CD4-positive, alpha-beta memory T cell (primary cell): ENCODE measurements at places on chromosomes 5 and 9.

DNA sequence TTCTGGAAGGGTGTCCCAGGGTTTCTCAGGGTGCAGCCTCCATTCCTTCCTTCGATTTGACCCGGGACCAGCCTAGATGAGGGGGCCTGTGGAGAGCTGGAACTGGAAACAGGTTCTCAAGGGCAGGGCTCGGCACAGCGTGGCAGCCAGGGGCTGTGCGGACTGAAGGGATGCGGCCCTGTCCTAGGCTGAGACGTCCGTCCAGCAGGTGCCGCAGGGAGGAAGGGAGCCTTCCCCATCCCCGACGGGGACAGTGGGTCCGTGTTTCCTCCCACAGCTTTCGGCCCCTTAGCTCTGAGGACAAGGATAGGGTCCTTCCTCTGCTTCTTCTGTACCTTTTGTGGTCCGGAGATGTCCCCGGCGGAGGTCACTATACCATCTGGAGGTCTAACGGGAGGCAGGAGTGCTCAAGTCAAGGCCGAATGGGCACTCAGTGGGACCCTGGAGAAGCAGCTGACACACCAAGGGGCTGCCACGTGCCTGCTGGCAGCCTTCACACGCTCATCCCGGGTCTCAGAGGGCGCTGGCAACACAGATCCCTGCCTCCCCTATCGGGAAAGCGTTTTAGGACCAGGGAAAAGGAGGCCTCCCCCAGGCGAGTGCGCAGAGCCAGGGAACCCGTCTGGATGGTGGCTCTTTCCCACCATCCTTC is 49.9 kb downstream of the USP20 start:
- peak; percentile 29 for DNase-seq

GRCh38 chr9:87567001-87567400 is 69.3 kb downstream of the DAPK1 start:
- no peak for DNase-seq

GRCh38 chr9:112868461-112868860 is 22.2 kb downstream of the SLC46A2 start:
- DNase-seq = no peak

DNA sequence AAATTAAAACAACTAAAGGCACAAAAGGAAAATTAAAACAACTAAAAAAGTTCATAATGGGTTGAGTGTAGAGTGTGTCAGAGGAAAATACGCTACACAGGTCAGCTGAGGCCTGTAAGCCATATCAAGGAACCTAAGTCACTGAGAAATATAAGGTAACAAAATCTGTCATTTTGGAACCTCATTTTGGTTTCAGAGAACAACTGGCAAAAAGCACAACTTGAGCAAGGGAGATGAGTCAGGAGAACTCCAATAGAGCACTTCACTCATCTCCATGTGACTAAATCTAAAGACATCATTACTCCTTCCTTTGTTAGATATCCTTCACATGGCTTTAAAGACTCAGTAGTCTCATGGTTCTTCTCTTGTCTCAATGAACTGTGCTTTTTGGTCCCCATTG is 269.4 kb upstream of the POU5F2 start:
- DNase-seq = no peak

GRCh38 chr5:129216001-129216400 is 121.5 kb downstream of the ISOC1 start:
- DNase-seq = no peak

GRCh38 chr9:4371108-4371507 is 71.2 kb upstream of the GLIS3 start:
- no peak for DNase-seq

- DNase-seq = no peak
Measured at GRCh38 chr9:130042406-130042884, 544 bp downstream of the FNBP1 start.

DNA sequence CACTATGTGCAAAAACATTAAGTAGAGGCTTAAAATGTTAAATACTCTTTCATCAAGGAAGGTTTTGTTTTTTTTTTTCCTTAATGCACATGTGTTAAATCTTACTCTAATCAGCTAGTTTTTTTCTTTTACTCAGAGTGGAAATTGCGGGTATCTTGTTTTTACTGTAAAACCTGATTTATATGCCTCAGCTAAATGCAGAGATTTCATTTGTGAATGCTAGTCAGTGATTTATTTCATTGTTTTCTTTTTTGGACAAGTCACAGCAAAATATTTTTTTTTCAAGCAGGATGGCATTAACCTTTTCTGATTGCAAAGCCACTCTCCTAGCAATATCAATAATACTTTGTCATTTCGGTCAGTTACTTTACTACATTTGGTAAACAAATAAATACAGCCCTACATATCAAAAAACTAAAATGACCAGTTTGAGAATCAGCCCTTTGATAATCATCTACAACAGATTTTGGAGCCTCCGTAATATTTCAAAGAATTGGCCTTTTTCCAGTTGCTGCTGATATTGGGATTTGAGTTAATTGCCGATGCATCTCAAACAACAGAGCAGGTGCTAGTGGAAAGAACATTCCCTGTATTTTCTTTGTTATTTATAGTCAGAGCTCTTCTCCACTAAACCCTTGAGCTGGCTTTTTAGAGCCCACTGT is 579.2 kb upstream of the ZNF608 start:
- DNase-seq = no peak

DNA sequence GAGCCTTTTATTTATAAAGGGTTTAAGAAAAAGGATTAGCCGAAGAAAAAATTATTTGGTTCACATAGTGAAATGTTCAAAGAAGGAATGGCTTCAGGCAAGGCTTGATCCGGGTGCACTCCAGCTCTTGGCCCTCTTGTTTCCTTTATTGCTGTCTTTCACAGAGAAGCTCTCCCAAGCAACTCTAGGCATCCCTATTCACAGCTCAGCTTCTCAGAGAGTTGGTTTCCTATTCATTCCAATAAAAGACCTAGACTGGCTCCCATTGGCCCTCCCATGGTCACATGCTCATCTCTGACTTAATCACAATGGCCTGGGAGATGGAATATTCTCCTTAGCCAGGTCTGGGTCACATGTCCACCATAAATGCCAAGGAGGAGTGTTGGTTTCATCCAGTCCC is 9.4 kb upstream of the FGFR4 start:
- DNase-seq = no peak

DNA sequence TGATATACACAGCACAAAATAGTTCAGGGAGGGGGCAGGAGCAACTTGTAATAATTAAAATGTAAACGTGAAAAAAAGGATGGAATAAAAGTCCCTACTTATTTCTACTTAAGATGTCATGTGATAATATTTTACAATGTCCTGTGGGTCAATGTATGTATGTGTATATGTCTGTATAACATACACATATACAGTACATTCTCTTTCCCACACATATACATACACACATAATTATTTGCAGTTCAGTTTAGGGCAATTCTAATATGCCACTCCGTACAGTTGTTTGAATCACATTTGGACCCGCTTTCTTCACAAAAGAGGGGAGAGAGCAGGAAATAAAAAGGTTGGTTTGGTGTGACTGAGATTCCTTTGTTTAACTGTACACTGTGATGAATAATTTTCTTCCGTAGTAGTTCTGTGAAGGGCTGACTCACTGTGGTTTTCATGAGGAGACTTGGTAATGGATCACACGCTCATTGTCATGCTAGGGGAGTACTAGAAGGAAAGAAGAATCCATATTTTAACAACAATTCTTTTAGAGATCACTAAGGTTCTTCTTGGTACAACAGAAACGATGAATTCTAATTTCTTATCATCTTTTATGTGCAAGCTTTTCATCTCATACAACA is 26.2 kb upstream of the ACOT12 start:
- no peak for DNase-seq

GRCh38 chr9:123168586-123168985 is 99.8 kb downstream of the STRBP start:
- DNase-seq = no peak

- no peak for DNase-seq
Measured at GRCh38 chr5:131384616-131385214, 120.9 kb downstream of the CDC42SE2 start.

- DNase-seq = no peak
Measured at GRCh38 chr9:38339496-38339895, 53.0 kb upstream of the ALDH1B1 start.

- no peak for DNase-seq
Measured at GRCh38 chr5:172694061-172694460, 53.0 kb downstream of the NEURL1B start.

DNA sequence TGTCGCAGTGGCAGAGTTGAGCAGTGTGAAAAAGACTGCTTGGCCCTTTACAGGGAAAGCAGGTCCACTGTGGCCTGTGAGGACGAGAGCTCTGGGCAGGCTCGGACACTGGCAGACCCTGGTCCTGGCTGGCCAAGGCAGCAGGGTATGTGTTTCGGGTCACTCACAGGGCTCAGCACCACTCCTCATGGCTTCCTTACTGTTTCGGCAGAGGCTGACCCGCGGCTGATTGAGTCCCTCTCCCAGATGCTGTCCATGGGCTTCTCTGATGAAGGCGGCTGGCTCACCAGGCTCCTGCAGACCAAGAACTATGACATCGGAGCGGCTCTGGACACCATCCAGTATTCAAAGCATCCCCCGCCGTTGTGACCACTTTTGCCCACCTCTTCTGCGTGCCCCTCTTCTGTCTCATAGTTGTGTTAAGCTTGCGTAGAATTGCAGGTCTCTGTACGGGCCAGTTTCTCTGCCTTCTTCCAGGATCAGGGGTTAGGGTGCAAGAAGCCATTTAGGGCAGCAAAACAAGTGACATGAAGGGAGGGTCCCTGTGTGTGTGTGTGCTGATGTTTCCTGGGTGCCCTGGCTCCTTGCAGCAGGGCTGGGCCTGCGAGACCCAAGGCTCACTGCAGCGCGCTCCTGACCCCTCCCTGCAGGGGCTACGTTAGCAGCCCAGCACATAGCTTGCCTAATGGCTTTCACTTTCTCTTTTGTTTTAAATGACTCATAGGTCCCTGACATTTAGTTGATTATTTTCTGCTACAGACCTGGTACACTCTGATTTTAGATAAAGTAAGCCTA is 15.7 kb downstream of the SQSTM1 start:
- DNase-seq = peak; percentile 59

- no peak for DNase-seq
Measured at GRCh38 chr9:101736717-101737116, 1.7 kb downstream of the GRIN3A start.

DNA sequence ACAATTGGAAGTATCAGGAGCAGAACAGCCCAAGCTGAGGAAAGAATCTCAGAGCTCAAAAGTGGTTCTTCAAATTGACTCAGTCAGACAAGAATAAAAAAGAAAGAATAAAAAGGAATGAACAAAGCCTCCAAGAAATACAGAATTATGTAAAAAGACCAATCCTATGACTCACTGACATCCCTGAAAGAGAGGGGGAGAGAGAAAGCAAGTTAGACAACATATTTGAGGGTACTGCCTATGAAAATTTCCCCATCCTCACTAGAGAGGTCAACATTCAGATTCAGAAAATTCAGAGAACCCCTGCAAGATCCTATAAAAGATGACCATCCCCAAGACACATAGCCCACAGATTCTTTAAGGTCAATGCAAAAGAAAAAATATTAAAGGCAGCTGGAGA is 173.2 kb downstream of the ALDH1A1 start:
- no peak for DNase-seq

GRCh38 chr5:106094839-106095238 is 1575.9 kb downstream of the EFNA5 start:
- no peak for DNase-seq

GRCh38 chr5:56525113-56525512 is 290.2 kb upstream of the MAP3K1 start:
- no peak for DNase-seq

GRCh38 chr5:81633891-81634290 is 117.0 kb downstream of the SSBP2 start:
- no peak for DNase-seq

GRCh38 chr5:177474002-177474476 is 605 bp upstream of the DBN1 start:
- no peak for DNase-seq

DNA sequence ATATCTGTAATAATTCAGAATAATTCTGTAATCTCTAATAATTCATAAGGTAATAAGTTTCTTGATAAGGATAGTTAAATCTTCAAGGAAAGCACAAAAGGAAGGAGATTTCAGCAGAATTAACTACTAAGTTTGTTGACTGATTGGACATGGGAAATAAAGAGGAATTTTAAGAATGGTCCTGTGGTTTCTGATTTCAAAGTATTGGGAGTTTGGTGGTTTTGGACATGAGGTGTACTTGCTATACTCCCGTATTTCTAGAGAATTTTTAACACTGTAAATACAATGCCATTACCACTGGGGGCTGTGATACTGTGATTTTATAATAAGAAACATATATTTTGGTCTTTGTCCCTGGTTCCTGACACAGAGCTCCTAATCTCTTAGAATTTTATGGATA is 123.9 kb downstream of the UNC13B start:
- no peak for DNase-seq

GRCh38 chr5:154395407-154396106 is 50.2 kb upstream of the SAP30L start:
- DNase-seq = no peak

DNA sequence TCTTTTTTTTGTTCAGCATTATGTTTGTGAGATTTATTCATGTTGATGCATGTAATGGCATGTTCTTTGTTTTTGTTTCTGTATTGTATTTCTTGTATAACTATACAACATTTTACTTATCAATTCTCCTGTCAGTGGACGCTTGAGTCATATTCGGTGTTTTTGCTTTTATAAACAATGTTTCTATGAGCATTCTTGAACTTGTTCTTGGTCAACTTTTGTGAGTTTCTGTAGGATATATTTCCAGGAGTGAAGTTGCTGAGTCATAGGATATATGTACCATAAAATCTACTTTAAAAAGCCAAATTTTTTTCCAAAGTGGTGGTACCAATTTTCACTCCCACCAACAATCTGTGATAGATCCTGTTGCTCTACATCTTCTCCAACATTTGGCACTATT is 104.8 kb downstream of the VCAN start:
- DNase-seq = no peak

GRCh38 chr5:2750026-2750757 is 1.3 kb downstream of the IRX2 start:
- no peak for DNase-seq
